ENCODE measurements at places on chromosomes 6 and 20.

- DNase-seq = no peak
Measured at GRCh38 chr6:134026597-134026996, 25.8 kb downstream of the SLC2A12 start.

GRCh38 chr6:148538261-148539190 is 195.9 kb downstream of the SASH1 start:
- no peak for DNase-seq

- no peak for DNase-seq
Measured at GRCh38 chr20:36268440-36269342, 32.4 kb downstream of the AAR2 start.

GRCh38 chr20:53530440-53530839 is 63.2 kb downstream of the ZNF217 start:
- no peak for DNase-seq

- no peak for DNase-seq
Measured at GRCh38 chr6:67643281-67643680, 991.8 kb upstream of the ADGRB3 start.

GRCh38 chr6:41321183-41321582 is 14.2 kb upstream of the NCR2 start:
- no peak for DNase-seq

GRCh38 chr6:154360476-154360875 is 3.9 kb upstream of the IPCEF1 start:
- no peak for DNase-seq

- DNase-seq = peak; percentile 26
Measured at GRCh38 chr6:105648276-105648675, 245.4 kb upstream of the PREP start.

GRCh38 chr20:61416546-61416945 is 164.5 kb downstream of the CDH4 start:
- DNase-seq = no peak

GRCh38 chr6:83417880-83418663 is 12.8 kb downstream of the ME1 start:
- no peak for DNase-seq

GRCh38 chr6:158068893-158069799 is 87.5 kb downstream of the SYNJ2 start:
- DNase-seq = no peak

- no peak for DNase-seq
Measured at GRCh38 chr6:13248053-13248452, 80.3 kb downstream of the TBC1D7 start.

DNA sequence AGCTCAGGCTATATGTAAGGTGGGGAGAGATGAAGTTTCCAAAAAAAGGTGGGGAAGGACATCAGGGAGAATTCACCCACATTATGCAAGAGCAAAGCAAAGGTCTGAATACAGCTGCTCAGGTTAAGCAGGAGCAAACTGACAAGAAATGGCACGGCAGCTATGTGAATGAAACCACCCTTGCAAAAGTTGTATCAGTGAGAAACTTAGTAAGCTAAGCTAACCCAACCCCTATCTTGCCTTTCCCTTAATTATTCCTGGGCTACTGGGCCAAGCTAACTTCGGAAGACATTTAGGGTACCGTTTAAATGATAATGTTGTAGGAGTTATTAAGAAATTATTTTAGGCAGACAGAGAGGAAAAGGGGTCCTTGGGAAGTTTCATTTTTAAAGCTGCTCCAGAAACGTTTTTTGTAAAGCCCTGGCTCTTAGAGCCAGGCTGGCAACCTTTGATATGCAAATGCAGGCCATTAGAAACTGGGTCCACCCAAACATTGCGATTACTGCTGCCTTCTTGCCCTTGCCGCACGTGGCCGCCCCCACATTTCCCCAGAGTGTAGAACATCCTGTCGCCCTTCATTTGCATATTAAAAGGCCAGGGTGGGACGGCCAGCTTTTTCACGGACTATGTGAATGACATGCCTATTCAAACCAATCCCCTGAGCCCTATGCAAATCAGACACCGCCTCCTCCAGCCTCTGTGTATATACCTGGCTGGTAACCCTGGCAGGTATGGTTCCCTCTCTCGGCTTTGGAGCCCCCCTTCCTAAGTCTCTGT is 60.5 kb upstream of the SAMD5 start:
- no peak for DNase-seq

DNA sequence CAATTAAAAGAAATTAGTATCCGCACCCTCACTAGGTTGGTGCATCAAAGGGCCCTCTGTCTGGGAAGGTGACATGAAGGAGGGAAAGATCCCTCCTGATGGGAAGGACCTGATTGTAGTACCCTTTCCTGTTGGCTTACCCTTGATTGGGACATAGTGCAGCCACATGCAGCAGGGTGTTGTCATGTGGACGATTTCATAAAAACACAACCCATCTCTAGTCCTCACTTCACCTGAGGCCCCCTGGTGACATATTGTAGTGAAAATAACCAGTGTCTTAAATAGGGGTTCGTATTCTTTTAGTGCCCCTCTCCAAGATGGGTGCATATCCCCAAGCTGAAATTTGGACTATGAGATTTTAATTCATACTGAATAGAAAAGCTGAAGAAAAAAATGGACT is 97.3 kb downstream of the SLX4IP start:
- no peak for DNase-seq

DNA sequence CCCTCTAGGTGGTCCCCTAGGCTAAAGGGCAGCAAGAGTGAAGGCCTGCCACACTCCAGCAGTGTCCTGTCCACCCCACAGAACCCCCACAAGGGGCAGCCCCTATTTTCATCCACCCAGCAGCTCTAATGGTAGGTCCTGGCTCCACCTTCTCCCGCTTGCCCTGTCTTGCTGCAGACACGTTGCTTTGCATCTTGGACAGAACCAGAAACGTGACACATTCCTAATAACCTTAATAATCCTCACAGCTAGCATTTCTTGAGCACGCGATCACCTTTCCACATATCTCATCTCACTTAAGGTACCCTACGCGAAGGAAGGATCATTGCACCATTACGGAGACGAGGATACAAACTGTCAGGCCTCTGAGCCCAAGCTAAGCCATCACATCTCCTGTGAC is 11.7 kb upstream of the SLC22A23 start:
- DNase-seq = no peak

GRCh38 chr6:46850792-46851191 is 57.6 kb downstream of the MEP1A start:
- DNase-seq = no peak

- peak; percentile 24 for DNase-seq
Measured at GRCh38 chr6:167091026-167091804, 31.7 kb upstream of the CCR6 start.

GRCh38 chr6:5525209-5525608 is 263.9 kb downstream of the FARS2 start:
- no peak for DNase-seq

GRCh38 chr6:137166247-137167098 is 7.0 kb downstream of the IL22RA2 start:
- no peak for DNase-seq

- DNase-seq = no peak
Measured at GRCh38 chr20:32040142-32040953, 11.7 kb upstream of the HCK start.

- peak; percentile 92 for DNase-seq
Measured at GRCh38 chr6:37516076-37516919, 16.6 kb upstream of the CCDC167 start.

- DNase-seq = no peak
Measured at GRCh38 chr20:31934968-31935764, 16.7 kb downstream of the PDRG1 start.

GRCh38 chr20:2705931-2706645 is 13.5 kb downstream of the EBF4 start:
- DNase-seq = no peak

GRCh38 chr6:148867862-148868261 is 121.0 kb downstream of the UST start:
- no peak for DNase-seq

DNA sequence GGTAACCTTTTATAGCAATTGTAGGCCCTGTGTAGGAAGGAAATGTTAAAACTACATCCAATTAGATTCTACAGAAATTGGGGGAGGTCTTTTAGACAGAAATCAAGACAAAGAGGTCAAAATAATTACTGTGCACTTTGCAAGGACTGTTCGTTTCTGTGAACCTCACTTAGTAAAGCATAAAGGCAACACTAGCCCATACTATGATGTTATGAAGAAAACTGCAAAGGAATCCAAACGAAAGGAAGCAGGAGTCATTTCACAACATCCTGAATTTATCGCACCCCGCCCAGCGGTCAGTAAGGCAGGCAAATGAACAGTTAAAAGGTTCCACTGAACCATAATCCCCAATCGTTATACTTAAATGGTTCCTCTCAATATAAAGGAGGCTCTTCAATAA is 429.5 kb upstream of the ARID1B start:
- DNase-seq = no peak

DNA sequence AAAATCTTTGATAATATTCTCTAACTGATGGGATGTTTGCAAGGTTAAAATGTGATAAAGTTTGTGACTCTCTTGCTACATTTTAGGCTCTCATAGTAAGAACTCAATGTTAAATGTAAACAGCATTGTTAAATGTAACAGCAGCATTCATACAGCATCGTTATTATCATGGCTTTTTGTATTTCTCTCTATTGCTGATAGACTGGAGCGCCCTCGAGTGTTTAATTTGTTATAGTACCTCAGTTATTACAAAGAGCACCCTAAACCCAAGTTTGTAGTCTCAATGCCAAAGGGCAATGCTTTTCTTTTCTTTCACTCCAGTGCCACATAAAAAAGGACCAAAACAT is 14.9 kb upstream of the TTPAL start:
- DNase-seq = no peak

- DNase-seq = peak; percentile 25
Measured at GRCh38 chr6:144931172-144932035, 646.3 kb downstream of the UTRN start.

DNA sequence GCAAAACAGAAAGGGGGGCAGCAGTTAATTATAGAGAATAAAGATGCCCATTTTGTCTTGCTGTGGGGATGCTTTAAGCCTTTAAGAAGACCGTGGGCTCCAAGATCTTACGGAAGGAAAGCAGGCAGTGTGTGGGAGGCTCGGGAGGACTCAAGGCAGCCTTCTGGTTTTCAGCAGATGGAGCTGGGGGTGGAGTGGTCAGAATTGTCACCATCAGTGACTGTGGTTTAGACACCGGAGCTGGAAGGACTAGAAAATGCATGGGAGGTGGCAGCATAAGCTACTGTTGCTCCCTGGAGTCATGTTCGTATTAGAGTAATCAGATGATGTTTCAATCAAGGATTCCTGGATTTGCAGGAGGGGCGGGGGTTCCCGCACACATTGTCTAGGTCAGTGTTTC is 3.7 kb downstream of the PHACTR1 start:
- no peak for DNase-seq

GRCh38 chr20:41989935-41990635 is 371.9 kb upstream of the CHD6 start:
- no peak for DNase-seq

DNA sequence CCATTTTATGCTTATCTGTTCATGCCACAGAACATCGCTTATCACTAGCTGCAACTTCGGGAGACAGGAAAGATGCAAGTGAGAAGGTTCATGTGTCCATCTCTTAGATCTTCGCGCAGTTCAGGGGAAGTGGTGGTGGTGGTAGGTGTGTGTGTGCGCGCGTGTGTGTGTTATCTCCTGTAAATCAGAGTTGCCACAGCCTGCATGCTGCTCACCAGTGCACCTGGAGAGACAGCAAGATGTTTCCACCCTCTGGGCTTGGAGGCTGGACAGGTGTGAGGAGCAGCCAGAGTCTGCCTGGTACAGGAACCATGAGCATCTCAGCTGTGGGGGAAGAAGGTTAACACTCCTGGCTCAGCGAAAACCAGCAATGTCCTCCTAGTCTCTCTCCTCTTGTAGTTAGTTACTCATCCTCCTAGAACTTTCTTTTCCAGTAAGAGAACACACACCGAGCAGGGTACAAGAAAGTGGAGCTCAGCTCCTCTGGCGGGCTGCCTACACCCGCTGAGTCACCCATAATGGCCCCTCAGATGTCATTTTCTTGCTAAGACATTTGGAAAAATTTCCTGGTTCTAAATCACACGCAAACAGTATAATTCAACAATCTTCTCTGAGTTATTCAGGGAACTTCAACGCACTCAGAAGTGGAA is 5.1 kb upstream of the TUBB1 start:
- peak; percentile 19 for DNase-seq

GRCh38 chr6:137761072-137761471 is 106.0 kb upstream of the TNFAIP3 start:
- DNase-seq = no peak

DNA sequence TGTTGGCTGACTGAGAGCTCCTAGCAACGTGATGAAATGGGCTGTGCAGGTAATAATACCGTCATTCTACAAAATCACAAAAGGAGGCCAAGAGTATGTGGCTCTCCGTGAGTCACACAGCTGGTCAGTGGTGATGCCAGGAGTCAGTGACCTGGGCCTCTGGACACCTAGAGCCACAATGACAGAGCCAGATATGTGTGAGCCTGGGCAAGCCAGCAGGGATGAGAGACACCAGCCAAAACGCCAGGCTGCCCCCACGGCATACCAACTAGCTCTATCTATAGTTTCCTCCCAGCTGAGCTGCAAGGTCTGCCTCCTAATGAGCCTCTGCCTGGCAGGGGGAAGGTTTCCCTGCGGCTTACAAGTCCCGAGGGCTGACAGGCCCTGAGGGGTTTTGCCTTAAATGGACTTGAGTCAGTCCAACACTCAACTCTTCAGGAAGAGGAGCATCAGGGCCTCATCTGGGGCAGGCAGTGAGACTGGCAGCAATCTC is 70.0 kb downstream of the CPNE5 start:
- no peak for DNase-seq

DNA sequence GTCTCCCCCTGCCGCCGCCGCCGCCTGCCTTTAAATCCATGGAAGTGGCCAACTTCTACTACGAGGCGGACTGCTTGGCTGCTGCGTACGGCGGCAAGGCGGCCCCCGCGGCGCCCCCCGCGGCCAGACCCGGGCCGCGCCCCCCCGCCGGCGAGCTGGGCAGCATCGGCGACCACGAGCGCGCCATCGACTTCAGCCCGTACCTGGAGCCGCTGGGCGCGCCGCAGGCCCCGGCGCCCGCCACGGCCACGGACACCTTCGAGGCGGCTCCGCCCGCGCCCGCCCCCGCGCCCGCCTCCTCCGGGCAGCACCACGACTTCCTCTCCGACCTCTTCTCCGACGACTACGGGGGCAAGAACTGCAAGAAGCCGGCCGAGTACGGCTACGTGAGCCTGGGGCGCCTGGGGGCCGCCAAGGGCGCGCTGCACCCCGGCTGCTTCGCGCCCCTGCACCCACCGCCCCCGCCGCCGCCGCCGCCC is 474 bp downstream of the CEBPB start:
- peak; percentile 42 for DNase-seq

DNA sequence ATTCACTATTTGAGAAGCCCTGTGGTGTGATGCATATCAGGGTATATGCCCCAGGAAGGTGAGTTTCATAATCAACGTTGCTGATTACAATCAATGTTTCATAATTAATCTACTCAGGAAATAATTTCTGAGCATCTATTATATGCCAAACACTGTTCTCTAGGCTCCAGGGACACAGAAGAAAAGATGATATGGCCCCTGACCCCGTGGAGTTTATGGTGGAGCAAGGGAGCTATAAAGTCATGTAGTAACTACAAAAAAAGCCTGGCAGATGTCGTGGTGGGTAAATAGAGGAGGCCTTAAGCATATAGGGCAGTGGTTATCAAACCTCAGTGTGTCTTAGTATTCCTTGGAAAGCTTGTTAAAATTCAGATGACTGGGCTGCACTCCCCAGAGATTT is 40.1 kb upstream of the BCAS1 start:
- DNase-seq = no peak

GRCh38 chr20:10902576-10903282 is 228.9 kb upstream of the JAG1 start:
- DNase-seq = no peak

GRCh38 chr6:151240791-151241642 is 1.2 kb downstream of the AKAP12 start:
- no peak for DNase-seq

- DNase-seq = no peak
Measured at GRCh38 chr6:125154761-125155135, 1.2 kb downstream of the TPD52L1 start.

All from effector memory CD8-positive, alpha-beta T cell (primary cell).